ENCODE measurements at places on chromosomes 4 and X. TPM values are rescaled to one million over a fixed set of nuclear protein-coding genes. Genes with fewer than 3 reads are reported as not detected.

- no peak for ATAC-seq
Observed at GRCh38 chr4:54256491-54257486, 27.7 kb downstream of the PDGFRA start.

GRCh38 chrX:18674417-18674787, 2.5 kb upstream of the RS1 start:
- peak; percentile 36 for ATAC-seq

CD40LG gene
- not detected for total RNA-seq

DNA sequence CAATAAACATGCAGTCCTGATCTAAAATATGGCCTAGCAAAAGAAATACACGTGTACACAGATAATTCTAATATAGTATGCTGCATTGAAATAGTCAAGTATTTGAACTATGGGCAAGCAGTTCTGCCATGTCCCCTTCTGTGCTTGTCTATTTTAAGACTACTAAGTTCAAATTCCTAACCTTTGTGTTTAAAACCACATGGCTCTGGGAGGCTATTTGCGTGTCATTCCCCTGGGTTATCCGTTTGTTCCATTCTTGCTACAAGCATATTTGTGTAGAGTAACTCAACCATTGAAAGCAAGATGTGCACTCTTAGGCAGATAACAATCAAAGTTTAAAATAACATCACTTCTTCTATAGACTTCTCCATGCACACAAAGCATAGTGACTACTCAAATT, 25.4 kb upstream of the TBC1D1 start:
- ATAC-seq: no peak

HMX1 gene
- total RNA-seq: not detected

DNA sequence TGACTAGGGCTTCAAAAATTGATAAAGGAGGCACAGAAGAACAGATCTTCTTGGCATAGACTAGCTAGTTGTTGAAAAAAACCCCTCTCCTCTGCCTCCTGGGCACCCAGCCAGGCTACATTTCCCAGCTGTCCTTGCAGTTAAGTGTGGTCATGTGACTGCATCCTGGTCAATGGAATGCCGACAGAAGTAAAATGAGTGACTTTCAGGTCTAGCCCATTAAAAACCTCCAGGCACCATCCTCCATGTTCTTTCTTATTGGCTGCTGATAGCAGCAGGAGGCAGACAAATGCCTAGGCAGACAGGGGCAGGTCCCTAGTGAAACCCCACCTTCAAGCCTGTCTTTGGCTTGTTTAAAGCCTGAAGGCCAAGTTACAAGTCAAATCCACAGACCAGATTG, 35.3 kb downstream of the ATXN3L start:
- ATAC-seq: no peak

SPANXC gene
- total RNA-seq: not detected

Measured in esophagus mucosa (tissue), 1 donor.